Lung microvascular endothelial cell (primary cell): ENCODE measurements at places on chromosomes 5 and 9.

- peak; percentile 79 for DNase-seq
Measured at GRCh38 chr5:40734986-40735385, 20.8 kb downstream of the TTC33 start.

GRCh38 chr5:1312993-1313833, 18.3 kb upstream of the TERT start:
- DNase-seq = no peak

- DNase-seq = no peak
Measured at GRCh38 chr9:95413793-95414192, 96.3 kb upstream of the FANCC start.

GRCh38 chr5:148860599-148860998, 34.2 kb downstream of the ADRB2 start:
- DNase-seq = no peak

DNA sequence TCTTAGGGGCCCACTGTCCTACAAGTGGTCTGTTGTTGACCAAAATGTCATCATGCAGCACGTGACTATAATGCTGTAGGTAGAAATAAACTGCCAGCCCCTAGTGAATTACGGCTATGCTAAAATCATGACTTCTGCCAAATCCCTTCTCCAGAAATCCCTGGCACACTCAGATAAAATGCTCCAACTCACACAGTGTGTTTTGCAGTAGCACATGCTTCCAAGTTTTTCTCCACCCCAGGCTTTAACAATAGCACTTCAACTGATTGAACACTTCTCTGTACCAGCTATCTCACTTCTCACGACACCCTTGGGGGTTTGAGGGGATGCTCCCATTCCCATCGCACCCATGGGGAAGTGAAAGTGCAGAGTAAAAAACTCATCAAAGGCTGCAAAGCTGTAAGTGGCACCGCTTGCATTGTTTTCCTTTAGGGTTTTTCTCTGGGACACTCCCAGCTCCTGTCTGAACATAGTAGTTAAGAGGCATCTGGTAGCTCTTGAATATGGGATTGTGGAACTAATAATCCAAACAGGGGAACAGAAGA, 151.0 kb upstream of the SLC24A2 start:
- no peak for DNase-seq

DNA sequence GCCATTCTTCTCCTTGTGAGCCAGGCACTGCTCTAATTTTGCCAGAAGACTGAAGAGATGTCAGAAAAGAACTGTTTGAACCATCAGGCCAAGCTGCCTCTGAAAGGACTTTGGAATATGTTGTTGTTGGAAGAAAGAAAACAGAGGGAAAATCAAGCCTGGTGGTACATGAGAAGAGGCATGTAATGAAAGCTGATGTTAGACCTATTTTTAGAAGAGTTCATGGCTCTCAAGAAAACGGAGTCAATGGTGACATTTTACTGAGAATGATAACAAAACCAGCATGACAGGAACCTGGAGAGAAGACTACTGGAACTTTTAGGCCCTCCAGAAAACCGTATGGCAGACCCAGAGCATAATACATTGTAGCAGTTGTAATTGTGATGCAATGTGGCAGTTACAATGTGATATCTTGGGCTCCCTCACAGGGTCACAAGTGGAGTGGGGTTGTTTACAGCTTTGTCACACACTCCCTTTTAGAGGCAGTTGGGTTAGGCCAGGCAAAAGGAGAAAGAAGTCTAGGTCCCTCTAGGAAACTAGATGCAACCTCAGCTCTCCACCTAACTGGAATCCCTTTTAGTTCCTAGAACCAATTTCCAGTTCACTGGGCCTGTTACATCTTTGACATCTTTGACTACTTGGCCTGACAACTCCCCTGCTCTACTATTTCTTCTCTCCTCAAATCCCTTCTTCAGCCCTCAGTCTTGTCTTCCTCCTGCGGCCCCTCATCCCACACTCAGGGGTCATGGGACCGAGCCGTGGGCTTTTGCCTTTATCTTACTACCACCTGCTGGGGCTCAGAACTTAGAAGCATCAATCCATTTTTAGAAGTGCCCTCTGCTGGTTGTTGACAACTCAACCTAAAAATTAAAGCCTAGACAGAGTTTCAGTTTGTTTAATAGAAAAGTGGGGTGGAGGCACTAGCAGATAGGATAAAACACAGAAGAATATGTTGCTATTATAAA, 61.2 kb upstream of the JAK2 start:
- peak; percentile 67 for DNase-seq

GRCh38 chr9:34338665-34339385, 9.5 kb downstream of the NUDT2 start:
- no peak for DNase-seq

- no peak for DNase-seq
Measured at GRCh38 chr9:105191508-105192121, 52.8 kb upstream of the SLC44A1 start.

GRCh38 chr5:154758977-154759376, 3.8 kb downstream of the LARP1 start:
- no peak for DNase-seq

DNA sequence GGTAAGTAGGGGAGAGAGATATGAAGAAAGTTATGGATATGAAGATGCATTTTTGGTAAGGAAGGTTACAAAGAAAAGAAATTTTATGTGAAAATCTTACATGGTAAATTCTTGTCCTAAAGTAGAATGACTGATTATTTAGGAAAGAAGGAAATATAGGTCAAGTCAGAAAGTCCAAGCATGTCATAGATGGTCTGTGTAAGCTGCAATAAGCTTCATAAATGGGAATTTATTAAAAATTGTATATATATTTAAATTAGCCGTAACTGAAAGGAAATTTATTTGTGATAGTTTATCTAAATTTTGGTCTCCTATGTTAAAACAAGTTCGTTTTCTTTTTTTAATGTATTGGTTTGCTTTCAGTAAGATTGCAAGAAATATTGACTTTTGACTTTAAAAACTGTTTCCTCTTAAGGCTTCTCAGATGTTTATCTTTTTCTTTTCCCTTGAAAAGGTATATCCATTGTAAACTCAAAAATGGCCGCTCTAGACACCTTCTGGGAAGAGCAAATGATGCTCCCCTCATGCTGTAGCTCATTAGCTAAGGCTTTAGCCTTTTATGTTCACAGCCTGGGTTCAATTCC, 46.8 kb upstream of the HAPLN1 start:
- no peak for DNase-seq

GRCh38 chr5:173229382-173229959, 5.5 kb downstream of the NKX2-5 start:
- DNase-seq = no peak

DNA sequence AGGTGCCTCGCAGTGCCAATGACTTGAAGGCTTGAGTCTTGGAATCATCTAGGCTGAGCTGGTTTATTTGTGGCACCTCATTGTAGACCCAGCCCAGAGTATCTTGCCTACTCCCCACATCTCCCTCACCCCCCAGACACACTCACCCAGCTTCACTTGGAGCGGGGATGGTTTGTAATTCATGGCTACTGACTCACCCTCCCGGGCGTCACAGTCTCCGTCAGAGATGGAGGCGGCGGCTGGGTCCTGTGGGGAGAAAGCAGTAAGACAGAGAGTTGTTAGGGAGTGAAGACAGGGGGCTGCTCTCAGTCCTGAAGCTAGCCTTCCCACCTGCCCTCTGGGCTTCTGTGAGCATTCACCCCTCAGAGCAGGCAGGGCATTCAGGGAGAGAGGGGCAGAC, 29.0 kb upstream of the MYORG start:
- no peak for DNase-seq

DNA sequence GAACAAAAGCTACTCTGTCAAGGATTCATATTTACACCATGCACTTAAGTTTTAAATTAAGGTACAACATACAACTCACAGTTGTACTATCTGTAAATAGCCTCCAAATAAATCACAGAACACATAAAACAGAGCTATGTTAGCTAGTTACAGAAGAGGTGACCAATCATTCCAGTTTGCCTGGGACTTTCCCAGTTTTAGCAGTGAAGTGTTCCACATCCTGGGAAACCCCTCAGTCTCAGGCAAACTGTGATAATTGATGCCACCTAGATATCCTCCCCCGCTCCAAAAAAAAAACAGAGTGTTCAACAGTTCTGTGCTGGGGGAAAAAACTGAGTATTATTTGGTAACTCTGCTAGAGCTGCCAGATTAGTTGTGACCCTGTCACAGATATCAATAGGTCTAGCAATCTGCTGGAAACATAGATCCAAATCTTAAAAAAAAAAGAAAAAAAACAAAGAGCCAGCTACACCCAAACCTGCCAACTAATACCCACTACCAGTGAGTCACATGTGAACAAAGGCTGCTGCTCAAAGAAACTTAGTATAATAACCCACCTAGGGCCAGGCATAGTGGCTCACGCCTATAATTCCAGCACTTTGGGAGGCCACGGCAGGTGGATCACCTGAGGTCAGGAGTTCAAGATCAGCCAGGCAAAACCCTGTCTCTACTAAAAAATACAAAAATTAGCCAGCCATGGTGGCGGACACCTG, 5.7 kb downstream of the TBCA start:
- no peak for DNase-seq

DNA sequence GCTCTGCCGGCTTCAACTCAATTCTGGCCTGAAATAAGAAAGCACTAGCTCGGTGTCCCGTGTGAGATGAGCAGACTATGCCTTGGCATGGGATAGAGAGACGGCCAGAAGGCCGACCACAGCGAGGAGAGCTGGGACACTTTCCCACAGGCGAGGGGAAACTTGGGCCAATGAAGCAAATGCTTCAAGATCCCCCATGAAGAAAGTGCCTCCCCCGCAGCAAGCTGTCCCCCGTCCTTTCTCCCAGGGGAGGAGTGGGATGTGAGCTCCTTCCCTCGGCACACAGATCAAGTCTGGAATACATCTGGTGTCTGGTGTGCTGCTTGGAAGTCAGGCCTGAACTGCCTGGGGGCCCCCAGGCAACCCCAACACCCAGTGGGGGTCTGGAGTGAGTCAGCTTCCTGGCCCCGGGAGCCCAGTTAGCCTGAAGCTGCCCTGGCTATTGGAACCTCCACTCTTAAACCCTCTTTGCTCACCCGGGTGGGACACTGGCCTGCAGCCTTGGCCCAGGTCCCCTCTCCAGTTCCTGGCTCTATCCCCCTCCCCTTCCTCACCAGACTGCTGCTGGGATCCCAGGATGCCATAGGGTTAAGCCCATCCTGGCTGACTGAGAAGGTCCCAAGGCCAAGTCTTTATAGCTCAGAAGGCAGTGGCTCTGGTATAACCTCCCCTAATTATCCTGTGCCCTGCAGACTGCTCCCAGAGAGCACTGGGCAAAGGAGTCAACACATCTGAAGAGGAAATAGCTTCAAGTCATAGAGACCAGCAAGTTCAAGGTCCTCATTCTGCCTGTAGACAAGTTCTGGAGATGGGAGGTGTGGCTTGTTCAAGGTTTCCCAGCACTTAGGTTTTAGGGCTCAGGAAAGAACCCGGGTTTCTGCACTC, 205.3 kb downstream of the TTLL11 start:
- DNase-seq = no peak

GRCh38 chr9:88388886-88389605, 802 bp downstream of the SPIN1 start:
- DNase-seq = peak; percentile 68

DNA sequence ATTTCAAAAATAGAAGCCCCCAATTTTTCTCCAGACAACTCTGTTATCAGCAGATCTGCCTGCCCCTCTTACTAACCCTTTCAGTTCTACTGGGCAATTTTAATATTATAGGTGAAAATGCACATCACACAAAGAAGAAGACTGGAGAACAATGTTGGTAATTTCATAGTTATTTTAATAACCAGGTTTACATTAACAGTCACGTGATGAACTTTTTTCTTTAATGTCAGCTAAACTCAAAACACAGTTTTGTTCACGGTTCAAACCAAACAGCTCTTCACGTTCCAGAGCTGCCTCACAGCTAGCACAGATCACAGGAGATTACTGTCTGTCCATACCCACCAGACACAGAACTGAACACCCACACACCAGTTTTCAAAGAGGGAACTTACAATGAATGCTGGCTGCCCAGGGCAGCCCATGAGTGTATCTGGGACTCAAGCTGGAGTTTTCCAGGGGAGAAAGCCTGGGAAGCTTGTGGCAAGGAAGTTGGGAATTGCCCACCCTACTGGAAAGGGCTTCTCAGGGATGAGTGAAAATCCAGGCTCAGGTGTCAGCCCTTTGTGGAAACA, 119.1 kb downstream of the DPYSL3 start:
- DNase-seq = no peak

GRCh38 chr9:108383796-108384195, 472.0 kb downstream of the ACTL7B start:
- no peak for DNase-seq

- DNase-seq = no peak
Measured at GRCh38 chr5:641331-641765, 29.2 kb downstream of the CEP72 start.

DNA sequence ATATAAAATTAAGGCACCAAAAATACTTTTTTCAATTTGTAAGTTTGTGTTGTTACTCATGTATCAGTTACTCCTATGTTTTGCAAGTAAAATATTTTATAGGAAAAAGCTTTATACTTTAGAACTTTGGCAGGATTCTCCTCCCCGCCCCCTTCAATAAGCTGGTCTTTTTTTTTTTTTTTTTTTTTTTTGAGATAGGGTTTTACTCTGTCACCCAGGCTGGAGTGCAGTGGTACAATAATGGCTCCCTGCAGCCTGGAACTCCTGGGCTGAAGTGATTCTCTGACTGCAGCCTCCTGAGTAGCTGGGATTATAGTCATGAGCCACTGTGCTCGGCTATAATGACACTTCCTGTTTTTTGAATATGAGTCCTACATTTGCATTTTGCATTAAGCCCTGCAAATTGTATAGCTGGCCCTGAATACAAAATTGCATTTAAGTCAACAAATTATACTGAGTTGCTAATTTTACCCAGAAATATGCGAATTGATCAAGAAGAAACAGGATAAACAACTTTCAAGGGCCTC, 192.9 kb downstream of the PIK3R1 start:
- no peak for DNase-seq

DNA sequence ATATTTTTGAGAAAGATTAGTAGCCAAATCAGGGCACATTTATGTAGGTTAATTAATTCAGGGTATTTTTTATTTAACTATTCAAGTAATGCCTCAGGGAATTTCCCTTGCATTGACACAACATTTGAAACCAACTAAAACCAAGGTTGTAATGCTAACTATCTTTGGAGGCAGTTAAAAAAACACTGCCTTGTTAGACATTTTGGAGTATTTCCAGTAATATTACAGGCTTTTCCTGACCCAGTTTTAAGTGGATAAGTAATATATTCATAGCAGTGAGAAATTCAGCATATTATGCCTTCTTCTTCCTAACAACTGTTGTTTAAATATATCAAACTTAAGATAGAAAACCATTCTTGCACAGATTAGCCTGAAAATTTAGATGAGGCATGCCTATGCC, 175.1 kb downstream of the TMC1 start:
- DNase-seq = no peak

GRCh38 chr5:135213466-135214239, 179.6 kb upstream of the PITX1 start:
- DNase-seq = no peak

GRCh38 chr9:107707428-107707837, 217.9 kb upstream of the KLF4 start:
- DNase-seq = peak; percentile 16

DNA sequence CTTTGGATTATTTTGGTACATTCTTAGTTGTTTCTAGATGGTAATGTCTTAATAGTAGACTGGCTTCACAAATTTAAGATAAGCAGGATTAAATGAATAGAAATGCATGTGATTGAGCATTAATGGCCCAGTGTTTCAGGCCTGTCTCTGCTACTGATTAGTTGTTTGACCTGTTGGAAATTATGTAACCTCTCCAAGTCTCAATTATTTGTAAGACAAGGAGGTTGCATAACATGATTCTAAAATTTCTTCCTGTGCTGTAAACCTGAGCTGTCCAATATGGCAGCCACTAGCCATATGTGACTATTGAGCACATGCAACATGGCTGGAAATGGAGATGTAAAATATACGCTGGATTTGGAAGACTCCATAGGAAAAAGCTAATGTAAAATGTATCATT, 97.5 kb downstream of the ALDH1A1 start:
- no peak for DNase-seq

GRCh38 chr5:56112526-56113121, 117.9 kb upstream of the IL6ST start:
- DNase-seq = no peak
